ENCODE measurements at places on chromosomes 1 and 21.

- peak; percentile 90 for DNase-seq
Observed at GRCh38 chr21:46092026-46092764, 5.7 kb upstream of the COL6A2 start.

- DNase-seq = no peak
Observed at GRCh38 chr1:197806718-197807117, 31.4 kb upstream of the DENND1B start.

- peak; percentile 86 for DNase-seq
Observed at GRCh38 chr1:15272009-15272781, 25.2 kb downstream of the FHAD1 start.

DNA sequence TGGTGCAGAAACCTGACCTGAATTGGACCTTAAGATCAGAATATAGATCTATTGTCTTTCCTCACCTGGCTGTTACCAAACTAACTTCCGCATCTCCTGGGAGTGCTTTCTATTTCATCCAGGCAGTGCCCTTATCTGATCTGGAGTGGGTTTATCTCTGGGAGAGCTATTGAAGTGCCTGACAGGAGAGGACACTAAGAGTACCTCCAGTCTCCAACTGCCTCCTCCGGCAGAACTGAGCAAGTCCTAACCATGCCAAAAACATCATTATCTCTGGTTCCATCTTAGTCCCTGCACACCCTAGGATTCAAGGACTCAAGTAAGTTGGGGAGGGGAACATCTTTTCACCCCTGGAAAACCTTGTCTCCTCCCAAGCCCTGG is 12.4 kb upstream of the KCNJ15 start:
- no peak for DNase-seq

DNA sequence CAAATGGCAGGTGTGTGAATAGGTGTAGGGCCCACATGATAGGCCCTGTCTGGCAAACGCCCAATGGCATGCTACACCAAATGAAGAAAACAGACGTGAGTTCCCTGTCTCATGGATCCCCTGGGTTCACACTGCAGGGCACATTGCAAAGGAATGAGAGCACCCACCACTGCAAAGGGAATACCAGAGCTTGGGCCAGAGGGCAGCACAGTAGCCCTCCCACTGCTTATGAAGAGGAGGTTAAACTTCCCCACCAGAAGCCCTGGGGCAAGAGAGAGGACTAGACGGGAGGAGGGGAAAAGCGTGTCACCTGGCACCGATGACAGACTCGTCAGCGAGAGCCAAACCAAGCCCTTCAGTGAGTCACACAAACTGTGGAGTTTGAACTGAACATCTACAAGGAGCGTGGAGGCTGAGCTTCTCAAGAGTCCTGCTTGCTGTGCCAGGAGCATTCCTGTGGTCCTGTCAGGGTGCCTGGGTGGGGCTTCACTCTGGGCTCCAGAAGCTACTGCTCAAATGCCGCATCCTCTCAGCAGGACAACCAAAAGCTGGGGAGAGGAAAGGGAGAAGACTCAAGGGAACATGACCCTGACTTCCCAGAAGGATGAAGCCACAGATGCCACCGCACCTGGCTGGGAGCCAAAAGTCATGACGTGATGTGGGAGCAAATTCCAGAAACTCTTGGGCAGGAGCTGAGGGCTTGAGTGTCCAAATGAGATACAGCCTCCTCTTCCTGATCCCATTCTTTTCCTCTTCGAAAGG is 61.1 kb downstream of the TOMM20 start:
- peak; percentile 100 for DNase-seq

DNA sequence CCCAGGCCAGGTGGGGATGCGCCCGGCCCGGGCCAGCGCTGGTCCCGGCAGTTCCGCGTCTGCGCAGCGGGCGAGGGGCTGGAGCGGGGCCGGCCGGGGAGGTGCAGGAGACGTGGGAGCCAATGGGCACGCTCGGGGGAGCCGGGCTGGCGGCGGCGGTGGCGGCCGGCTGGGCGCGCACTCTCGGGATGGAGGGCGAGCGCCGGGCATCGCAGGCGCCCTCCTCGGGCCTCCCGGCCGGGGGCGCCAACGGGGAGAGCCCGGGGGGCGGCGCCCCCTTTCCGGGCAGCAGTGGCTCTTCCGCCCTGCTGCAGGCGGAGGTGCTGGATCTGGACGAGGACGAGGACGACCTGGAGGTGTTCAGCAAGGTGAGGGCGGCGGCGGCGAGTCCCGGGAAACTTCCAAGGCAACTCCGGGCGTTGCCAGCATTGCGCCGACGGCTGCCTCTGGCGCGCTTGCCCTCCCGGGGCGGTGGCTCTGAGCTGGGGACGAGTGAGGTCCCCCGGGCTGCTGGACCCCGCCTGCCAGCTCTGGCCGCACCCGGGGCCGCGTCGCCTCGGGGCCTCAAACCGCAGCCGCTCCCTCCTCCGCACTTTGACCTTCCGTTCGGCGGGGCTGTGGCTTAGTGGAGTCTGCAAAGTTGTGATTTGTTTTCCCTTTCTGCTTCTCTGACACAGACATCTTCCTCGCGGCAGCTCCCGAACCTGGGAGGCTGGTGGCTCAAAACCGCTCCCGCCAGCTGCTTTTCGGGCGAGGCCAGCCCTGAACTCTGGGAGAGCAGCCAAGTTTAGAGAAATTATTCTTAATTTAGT is at the start of gene SNX7:
Gene SNX7 (plus strand): TSS at position 178 of the 812 bp plus-strand sequence. CDS start 11 bp downstream, at position 189.
- DNase-seq = peak; percentile 83

- DNase-seq = no peak
Observed at GRCh38 chr1:156822680-156823079, 6.0 kb upstream of the SH2D2A start.

DNA sequence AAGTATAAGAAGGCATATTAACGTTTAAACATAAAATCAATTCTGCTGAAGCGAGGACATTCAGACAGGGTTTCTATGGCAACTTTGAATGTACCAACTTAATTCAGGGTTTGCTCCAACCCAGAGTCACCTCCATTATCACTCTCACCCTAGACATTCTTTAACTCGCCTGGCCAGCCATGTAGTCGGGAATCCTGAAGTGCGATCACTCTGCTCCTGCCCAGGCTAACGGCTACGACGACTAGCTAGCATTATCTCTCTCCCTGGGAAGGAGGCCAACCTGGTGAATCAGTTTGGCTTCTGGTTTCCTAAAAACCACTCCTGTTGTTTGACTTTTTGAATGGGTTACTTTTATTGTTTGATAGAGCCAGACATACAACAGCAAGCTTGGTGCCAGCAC is 38.9 kb upstream of the ZBTB18 start:
- no peak for DNase-seq

DNA sequence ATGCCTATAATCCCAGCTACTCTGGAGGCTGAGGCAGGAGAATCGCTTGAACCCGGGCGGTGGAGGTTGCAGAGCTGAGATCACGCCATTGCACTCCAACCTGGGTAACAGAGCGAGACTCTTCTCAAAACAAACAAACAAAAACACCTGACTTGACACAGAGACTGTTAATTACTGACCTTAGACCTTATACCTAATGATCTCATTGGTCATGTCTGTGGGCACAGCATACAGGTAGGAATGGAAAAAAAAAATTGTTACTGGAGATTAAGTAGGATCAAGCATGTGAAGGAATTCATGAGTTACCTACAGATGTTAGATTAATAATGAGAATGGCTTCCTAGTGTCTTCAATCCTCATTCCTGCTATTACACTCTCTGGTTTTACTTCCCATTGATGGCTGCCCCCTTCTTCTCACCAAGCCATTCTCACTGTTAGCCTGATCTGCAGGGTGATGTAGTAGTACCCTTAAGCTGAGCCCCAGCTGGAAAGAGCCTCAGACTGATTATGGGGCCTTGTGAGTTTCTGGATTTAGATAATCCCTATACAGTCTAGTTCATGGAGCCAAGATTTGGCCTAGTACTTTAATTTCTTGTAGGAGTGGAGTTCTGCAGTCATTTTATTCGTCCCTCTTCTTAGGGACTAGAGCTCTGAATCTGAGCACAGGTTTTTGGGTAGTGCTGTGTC is 8.8 kb downstream of the TBCE start:
- DNase-seq = no peak

DNA sequence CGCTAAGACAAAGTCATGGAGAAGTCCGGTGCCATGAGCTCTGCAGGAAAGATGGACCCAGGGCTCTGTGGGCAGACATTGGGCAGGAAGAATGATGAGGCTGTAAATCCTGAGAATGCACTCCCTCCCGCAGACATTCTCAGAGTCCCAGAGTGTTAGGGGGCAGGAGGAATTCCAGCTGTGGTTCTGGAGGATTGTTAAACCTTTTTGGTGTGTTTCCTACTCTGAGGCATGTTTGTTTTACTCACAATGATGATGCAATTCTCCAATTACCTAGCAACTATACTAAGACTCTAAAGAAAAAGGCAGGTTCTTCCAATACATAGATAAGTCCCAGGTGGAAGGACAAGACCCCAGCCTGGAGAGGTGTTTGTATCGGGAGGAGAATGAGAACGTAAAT is 2.8 kb upstream of the CAPN9 start:
- DNase-seq = no peak

Data from ELR (cell line).